Activated T-cell treated with anti-CD3 and anti-CD28 coated beads, Interleukin-2, amount 50 U/mL, for 48 hours (primary cell): ENCODE measurements at places on chromosomes 11 and 22.

- DNase-seq: peak; percentile 48
Measured at GRCh38 chr11:65744026-65744698, 23.6 kb upstream of the RNASEH2C start.

- peak; percentile 89 for DNase-seq
Measured at GRCh38 chr11:66868726-66869566, 12.1 kb downstream of the LRFN4 start.

DNA sequence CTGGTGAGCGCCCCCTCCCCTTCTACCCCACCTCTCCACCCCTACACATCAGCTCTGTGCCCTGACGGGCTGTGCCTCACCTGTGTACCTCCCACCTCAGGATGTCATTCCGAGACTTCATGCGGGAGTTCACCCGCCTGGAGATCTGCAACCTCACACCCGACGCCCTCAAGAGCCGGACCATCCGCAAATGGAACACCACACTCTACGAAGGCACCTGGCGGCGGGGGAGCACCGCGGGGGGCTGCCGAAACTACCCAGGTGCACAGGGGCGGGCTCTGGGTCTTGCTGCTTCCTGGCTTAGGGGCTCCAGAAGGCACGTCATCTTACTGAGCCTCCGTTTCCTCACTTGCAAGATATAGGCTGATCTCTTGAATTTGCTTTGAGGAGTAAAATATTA, 6.8 kb downstream of the CAPN1 start:
- no peak for DNase-seq

DNA sequence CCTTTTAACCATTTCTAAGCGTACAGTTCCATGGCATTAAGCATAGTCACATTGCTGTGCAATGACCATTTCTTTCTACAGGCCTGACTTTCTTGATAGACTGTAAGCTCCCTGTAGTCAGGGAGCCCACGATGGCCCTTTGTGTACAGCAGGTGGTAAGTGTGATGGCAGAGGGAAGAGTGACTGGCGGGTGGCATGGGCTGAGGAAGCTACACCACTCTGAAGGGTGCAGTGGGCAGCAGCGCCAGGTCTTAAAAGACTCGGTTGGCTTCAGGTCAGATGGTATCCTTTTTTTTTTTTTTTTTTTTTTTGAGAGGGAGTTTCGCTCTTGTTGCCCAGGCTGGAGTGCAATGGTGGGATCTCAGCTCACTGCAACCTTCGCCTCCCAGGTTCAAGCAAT, 1.6 kb downstream of the PPM1F start:
- no peak for DNase-seq

- no peak for DNase-seq
Measured at GRCh38 chr11:130711193-130711592, 205.1 kb downstream of the SNX19 start.

DNA sequence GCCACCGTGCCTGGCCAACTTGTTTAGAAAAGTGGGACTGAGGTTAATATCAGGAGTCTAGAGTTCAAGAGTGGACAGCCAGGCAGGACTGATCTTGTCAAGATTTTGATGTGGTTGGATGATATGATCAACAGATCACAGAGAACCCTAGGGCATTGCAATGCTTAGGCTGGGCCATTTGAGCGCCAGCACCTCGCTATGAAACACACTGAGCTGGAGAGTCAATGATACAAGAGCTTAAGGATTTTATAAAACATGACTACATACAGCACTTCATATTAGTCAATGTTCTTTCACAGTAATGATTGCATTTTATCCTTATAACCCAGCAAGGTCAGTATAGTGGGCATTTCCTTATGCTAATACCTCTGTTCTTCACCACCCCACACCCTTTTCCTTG, 15.4 kb upstream of the PEX26 start:
- no peak for DNase-seq

DNA sequence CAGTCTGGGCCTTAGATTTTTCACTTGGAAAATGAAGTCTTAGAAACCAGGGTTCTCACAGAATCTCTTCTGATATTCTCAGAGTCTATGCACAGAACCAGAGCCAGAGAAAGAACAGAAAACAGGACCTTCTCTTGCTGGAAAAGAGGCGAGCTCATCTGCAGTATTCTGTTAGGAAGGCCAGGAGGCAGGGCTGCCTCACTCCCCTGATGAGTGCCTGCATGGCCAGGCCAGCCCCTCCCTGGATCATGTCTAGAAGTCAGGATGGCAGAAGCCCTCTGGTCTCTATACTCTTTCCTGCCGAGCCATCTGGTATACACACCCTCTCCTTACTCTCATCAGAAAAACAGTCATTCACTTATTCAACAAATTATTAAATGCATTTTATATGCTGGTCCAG, 723 bp downstream of the OR51M1 start:
- no peak for DNase-seq

- DNase-seq: no peak
Measured at GRCh38 chr11:74681686-74682651, 49.3 kb downstream of the CHRDL2 start.

GRCh38 chr11:69200331-69201065, 44.8 kb downstream of the SMIM38 start:
- DNase-seq: no peak

DNA sequence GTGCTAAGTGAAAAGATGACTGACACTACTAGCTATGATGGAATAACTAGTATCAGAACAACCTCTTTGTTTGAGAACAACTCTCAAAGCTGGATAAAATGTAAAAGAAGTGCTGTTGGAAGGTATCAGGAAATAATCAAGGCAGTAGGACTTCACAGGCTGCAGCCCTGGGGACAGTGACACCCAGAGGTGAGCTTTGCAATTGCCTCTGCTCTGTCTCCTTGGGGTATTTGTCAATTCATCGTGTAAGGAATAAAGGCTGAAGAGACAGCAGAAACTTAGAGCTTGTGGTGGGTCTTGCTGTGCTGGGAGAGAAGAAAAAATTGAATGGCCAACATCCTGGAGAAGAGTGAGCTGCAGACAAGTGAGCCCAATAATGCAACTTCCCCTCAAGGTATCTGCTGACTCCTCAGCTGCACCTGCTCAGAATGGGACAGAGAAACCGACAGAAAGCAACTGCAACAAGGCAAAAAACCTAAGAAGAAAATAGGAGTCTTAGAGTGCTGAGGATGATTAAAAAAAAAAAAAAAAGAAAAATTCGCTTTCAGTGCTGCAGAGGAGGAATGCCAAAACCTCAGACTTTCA, 141.1 kb downstream of the RCN1 start:
- peak; percentile 30 for DNase-seq

DNA sequence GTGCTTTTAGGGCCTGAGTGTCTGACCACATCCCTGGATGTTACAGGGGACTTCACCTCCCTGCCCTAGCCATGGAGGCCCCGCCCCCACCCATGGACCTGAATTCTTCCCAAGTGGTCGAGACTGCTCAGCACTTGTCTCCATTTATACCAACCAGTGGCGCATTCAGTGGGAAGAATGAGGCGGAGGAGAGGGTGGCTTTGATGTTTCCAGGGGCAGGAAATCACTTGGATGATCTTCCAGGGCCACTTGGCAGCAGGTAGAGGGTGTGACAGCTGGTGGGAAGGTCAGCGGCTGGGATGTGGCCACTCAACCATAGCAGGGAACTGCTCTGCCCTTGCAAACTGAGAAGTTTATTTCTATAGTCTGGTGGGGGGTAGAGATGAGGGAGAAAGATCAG, 155.1 kb upstream of the BLID start:
- no peak for DNase-seq

- no peak for DNase-seq
Measured at GRCh38 chr11:44749189-44749588, 22.4 kb downstream of the TSPAN18 start.

DNA sequence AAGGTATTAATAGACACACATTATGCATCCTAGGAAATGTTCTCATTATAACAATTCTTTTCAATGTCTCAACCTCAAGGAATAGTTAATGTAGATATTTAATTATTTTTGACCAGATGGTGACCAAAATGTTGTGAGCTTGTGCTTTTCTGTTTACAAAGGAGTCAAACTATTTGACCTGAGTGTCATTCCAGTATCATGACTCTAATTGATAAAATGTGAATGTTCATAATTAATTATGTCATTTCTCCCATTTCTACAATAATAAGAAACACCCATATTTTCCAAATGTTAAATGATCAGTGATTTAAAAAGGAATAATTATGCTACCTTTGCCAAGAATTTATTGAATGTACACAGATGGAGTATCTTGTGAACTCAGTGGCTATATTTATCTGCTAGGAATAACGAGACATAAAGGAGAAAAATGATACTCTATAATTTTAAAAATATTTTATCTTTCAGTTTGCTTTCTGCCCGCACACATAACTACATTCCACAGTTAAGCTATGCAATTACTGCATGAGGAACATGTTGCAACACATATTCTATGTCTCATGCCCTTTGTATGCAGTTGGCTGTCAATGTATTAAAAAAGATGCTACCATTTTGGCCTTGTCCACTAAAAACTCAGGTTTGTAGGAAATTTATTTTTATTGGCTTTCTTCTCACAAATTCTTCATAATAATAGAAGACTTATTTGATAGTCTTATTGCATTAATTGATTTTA, 376.7 kb upstream of the CCDC179 start:
- no peak for DNase-seq

DNA sequence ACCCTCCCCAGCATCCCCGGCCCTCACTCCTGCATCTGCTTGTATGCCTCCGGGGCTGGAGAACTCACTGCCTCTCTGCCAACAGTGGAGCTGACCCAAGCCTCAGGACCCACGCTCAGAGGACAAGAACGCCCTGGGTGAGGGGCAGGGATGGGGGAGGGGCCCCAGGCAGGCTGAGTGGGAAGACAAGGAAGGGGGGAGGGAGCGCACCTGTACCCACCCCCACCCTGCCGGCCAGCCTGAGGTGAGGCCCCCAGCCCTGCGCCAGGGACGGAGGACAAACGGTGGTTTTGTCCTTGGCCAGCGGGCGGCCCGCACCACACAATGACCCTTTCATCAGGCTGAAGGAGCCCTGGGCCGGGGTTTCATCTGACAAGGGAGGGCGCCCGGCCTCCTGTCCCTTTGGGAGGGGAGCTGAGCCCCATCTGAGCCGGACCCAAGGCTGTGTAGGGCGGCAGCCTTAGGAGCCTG, 10.0 kb downstream of the WNT7B start:
- DNase-seq: no peak

- DNase-seq: no peak
Measured at GRCh38 chr11:8290081-8290810, 26.6 kb upstream of the LMO1 start.

DNA sequence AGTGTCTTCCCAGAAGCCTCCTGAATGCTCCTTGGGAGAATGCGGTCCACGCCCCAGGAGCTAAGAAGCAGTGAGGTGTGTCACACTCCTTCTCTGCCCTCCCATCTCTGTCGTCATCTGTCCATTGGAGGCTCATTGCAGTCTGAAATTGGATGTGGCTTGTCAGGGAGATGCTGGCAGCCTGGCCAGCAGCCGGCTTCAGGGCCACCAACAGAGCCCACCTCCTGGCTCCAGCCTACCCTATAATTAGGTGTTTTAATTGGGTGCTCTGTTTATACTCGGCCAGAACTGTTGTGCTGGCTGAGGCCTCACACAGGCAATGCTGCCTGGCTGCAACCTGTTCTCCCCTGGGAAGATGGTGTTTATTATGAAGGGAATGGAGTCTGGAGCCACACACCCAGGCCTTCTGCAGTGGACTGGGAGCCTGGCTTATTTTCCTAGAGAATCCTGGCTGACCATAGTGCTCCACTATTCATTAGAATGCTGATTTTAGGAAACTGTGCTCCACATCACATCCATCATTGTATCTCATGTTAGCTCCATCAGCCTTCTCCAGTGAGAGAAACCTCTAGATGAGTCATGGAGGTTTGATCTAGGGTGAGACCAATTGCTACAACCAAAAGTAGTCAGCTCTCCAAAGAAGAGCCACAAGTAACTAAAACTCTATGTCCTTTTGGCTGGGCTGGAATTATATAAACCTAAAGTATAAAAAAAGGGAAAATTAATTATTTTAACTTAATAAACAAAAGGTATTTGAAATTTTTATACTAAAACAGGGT, 86.8 kb upstream of the CRTAM start:
- DNase-seq: no peak

DNA sequence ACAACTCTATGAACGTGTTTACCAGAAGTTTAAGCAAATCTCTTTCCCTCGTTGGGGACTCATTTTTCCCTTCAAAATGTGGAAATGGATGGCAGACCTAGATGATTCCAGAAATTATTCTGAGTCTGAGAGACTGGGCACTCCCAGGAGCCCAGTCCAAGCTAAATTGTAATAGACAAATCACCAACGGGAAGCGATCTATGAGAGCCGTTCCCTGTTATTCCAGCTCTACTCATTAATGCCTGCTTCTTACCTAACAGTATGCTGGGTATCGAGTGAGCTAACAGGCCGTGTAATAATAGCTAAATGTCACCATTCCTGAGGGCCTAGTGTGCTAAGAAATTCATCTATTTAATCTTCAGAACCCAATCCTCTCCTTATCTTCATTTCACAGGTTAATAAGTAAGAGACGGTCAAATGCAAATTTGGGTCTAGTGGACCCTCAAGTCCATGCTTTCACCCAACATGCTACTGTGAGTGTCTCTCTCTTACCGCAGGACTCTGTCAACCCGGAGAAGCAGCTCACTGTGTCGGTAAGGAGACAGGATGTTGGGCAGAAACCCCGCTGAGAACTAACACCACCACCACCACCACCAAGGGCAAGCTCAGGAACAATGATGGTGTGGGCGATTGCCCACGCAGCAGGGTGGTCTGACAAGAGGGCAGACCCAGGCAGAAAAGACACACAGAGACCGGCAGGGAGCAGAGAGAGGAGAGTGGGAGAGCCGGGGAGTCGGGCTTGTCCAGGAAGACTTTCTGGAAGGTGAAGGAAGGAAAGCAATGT, 57.1 kb upstream of the TIMP3 start:
- DNase-seq: no peak

- DNase-seq: no peak
Measured at GRCh38 chr11:77441426-77441825, 32.5 kb downstream of the PAK1 start.

GRCh38 chr22:29815580-29815979, 22.5 kb downstream of the ASCC2 start:
- DNase-seq: no peak

DNA sequence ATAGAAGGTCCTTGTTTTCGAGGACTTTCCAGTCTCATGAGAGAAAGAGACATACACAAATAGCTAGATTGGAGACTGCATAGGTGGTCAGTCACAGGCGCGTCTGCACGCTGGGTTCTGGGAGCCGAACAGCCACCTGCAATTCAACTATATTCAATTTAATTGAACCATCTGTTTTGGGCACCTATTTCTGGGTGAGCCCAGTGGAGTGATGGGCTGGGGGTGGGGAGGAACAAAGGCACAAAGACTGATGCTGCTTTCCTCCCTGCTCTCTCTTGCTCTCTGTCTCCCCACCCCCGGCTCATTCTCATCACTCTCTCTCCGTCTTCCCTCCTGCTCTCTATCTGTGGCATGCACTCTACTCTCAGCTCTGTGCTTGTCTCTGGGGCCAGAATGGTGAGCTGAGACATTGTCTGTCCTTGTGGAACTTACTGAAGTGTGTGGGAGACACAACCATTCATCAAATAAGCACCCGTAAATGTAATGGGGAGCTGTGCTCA, 48.1 kb upstream of the B3GAT1 start:
- no peak for DNase-seq

DNA sequence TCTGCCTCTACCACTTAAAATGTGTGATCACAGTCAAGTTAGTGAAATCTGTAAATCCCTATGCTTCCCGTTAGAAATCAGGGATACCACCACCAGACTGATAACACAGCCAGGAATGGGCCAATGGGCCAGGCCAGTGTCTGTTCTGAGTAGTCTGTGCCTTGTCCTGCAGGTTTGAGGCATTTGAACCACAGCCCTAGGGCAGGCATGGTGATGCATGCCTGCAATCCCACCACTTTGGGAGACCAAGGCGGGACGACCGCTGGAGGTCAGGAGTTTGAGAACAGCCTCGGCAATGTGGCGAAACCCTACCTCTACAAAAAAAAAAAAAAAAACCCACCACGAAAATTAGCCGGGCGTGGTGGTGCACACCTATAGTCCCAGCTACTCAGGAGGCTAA, 12.1 kb upstream of the AHNAK start:
- DNase-seq: no peak
